C1 segment of cervical spinal cord (tissue), 14 donors: ENCODE measurements at places on chromosomes 6 and 20.

GRCh38 chr6:159463119-159463829 is 229.8 kb downstream of the SOD2 start:
- no peak for DNase-seq

DNA sequence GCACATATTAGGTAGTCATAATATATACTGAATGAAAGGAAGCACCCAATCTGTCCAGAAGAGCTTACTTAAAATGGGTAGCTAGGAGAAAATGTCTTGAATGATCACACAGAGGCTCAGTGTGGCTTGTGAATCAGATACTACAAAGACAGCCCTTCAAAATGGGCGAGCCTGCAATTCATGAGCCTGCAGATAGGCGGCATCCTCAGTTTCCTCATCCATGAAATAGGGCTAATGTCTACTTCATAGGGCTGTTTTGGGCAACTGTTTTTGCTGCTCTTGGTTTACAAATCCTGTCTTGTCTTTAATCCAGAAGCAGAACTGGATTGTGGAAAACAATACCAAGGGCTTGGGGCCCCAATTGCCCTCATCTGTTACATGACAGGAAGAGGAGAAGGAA is 129.3 kb upstream of the KCNK16 start:
- DNase-seq, result no peak

- DNase-seq, result no peak
Measured at GRCh38 chr6:128525406-128525805, 5.0 kb upstream of the PTPRK start.

- DNase-seq, result no peak
Measured at GRCh38 chr6:125550892-125551291, 198.5 kb upstream of the HEY2 start.

GRCh38 chr6:84847390-84848160 is 83.2 kb upstream of the TBX18 start:
- DNase-seq, result no peak
